NCI-H526 treated with DMSO at 0.1 percent for 48 hours (cell line): ENCODE measurements at places on chromosomes 3 and 15.

- DNase-seq: no peak
Measured at GRCh38 chr3:152416808-152417580, 148.3 kb downstream of the MBNL1 start.

DNA sequence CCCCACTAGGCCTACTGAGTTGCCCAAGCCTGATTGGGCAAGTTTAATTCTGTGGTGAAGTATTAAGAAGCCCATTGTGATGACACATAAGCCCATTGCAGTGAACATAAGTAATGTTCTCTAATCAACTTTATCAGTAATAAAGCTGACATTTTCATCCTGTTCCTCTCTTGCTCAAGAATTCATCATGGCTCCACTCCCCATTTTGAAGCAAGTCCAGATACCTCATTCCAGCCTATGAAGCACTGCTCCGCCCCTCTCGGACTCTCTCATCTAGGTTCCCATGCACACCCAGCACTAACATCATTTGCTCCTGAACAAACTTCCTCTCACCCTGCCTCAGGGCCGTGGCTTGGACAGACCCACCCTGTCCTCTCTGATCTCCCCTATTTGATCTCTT, 10.5 kb downstream of the SHF start:
- DNase-seq: no peak

DNA sequence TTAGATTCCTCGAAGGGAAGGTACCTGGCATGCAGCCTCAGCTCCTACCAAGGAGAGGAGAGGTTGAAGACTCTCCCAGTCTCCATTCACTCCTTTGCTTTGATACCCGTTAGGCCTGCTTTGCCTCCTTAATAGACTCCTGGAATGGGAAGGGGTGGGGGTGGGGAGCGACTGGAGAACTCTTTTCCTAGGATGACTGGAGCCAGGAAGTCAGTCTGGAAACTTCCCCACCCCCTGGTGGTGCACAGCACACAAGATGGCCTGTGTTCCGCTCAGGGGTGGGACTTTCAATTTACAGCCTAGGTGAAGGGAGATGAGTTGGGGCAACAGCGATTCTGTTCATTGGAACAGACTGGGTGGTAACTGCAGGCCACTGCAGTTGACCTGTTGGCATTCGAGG, 21.4 kb upstream of the CELF6 start:
- DNase-seq: no peak

- DNase-seq: no peak
Measured at GRCh38 chr3:47705391-47705790, 76.3 kb downstream of the SMARCC1 start.

- DNase-seq: no peak
Measured at GRCh38 chr3:195115600-195116406, 155.2 kb downstream of the XXYLT1 start.

GRCh38 chr3:168087539-168087938, 8.2 kb downstream of the GOLIM4 start:
- DNase-seq: no peak

DNA sequence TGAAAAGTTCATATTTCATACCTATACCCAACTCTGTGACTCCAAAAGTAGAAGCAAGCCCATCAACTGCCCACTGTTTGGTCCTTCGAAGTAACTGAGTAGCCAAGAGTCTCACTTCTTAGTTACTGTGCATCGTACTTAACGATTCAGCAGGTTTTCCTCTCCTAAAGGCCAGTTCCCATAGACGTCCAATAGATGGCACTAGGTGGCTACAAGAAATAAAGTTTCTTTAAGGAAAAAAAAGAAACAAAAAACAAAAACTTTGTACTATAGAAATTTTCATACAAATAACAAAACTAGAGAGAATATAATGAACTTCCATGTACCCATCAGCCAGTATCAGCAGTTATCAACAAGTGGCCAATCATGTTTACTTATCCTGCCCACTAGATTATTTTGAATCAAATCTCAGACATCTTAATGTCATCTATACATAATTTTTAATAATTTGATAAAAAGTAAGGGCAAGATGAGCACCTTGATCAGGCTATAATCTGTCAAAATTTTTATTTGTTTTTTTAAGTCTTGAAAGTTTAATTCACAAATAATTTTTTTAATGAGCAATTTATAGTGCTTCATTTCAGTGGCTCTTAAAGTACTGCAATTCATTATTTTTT, 63.8 kb upstream of the ACP3 start:
- DNase-seq: peak; percentile 4

DNA sequence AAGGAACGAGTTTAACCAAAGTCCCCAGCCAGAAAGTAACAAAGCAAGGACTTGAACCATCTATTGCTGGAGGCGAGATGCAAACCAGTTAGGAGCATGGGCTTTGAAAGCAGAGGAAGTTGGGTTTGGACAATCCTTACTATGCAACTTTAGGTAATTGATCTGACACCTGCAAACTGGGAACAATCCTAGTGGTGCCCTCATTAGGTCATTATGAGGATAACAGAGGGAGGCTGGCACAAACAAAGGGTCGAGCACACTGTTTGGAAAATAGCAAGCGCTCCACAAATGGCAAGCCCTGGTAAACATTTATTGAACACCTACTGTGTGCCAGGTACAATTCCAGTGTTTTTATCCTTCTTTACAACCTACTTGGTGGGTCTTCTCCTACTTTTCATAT, 45.6 kb downstream of the WNT5A start:
- DNase-seq: no peak

DNA sequence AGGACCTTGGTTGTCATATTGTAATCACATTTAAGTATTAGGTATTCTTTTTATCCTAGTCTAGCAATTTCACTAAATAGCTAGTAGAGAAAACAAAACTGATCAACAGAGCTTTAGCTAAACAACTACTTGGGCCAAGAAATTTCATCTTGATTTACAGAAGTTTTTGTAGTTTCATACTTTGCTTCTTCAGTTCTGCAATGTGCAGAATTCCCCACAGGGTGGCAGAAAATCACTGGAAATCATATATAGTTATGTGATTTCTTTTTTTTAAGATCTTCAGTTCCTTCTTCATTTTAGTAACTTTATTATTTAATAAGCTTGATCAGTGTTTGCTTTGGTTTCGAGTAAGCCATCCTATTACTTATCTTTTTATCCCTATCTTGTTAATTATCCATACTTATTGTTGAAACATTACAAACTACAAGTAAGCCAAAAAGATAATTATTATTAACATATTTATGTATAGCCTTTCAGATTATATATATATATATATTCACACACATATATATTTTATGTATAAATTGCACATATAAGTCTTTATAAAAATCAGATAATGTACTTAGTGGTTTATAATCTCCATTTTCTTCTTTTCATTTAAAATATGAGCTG, 2.2 kb upstream of the BNIP2 start:
- peak; percentile 24 for DNase-seq

- no peak for DNase-seq
Measured at GRCh38 chr3:78706906-78707523, 1060.8 kb downstream of the ROBO1 start.

DNA sequence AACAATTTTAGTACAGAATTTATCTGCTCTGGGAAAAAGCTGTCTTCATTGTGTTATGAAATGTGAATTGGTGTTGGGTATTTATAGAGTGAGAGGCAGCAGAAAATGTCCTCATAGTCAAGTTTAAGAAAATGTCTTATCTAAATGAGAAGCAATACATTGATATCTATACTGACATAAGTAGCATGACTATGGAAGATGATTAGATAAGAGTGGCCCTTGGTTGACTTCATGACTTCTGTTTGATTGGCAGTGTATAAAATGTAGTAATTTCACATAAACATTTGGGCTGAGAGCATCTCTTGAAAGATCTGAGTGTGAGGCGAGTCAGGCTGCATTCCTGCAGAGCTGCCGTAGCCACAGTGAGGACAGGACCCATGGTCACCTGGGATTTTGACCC, 19.4 kb downstream of the MCTP2 start:
- no peak for DNase-seq

DNA sequence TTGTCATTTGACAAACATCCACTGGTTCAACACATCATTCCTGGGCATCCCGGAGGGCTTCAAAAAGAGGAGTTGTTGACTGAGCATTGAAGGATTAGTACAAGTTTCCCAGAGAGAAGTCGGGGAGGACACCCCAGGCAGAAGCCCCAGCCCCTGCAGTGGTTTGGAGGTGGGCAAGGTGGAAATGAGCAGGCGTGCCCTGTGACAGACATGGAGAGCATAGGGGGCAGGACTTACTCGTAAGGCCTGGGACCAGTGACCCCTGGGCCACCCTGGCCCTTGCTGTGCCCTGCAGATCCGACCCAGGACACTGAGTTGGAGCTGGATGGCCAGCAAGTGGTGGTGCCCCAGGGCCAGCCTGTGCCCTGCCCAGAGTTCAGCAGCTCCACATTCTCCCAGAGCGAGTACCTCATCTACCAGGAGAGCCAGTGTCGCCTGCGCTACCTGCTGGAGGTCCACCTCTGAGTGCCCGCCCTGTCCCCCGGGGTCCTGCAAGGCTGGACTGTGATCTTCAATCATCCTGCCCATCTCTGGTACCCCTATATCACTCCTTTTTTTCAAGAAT, 5.9 kb downstream of the PARP3 start:
- no peak for DNase-seq

GRCh38 chr15:51908316-51908715, 63.3 kb downstream of the LEO1 start:
- no peak for DNase-seq

- peak; percentile 48 for DNase-seq
Measured at GRCh38 chr15:56244811-56245576, 1.3 kb upstream of the RFX7 start.

- peak; percentile 89 for DNase-seq
Measured at GRCh38 chr3:183108001-183108449, 8.7 kb upstream of the MCCC1 start.

GRCh38 chr3:149481056-149481455, 6.6 kb downstream of the TM4SF4 start:
- DNase-seq: no peak

DNA sequence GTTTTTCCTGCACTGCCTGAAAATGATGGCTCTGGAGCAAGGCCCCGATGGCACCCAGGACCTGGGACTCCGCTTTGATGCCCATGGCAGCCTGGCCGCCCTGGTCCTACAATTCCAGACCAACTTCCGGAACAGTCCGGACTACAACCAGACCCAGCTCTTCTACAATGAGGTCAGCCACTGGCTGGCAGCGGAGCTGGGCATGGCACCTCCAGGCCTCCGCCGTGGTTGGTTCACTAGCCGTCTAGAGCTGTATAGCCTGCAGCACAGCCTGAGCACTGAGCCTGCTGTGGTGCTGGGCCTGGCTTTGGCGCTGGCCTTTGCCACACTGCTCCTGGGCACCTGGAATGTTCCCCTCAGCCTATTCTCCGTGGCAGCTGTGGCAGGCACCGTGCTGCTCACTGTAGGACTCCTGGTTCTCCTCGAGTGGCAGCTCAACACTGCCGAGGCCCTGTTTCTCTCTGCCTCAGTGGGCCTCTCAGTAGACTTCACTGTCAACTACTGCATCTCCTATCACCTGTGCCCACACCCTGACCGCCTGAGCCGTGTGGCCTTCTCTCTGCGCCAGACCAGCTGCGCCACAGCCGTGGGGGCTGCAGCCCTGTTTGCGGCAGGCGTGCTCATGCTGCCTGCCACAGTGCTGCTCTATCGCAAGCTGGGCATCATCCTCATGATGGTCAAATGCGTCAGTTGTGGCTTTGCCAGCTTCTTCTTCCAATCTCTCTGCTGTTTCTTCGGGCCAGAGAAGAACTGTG, 10.9 kb downstream of the DISP2 start:
- DNase-seq: no peak

DNA sequence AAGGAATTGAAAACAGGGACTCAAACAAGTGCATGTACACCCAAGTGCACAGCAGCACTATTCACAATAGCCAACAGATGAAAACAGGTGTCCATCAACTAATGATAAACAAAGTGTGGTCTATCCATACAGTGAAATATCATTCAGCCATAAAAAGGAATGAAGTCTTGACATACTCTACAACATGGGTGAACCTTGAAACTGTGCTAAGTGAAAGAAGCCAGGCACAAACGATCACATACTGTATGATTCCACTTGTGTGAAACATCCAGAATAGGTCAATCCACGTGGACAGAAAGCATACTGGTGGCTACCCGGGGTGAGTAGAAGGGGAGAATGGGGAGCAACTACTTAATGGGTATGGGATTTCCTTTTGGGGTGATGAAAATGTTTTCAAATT, 29.6 kb upstream of the PLXND1 start:
- no peak for DNase-seq

GRCh38 chr3:23501201-23501802, 298.2 kb downstream of the UBE2E2 start:
- DNase-seq: no peak

DNA sequence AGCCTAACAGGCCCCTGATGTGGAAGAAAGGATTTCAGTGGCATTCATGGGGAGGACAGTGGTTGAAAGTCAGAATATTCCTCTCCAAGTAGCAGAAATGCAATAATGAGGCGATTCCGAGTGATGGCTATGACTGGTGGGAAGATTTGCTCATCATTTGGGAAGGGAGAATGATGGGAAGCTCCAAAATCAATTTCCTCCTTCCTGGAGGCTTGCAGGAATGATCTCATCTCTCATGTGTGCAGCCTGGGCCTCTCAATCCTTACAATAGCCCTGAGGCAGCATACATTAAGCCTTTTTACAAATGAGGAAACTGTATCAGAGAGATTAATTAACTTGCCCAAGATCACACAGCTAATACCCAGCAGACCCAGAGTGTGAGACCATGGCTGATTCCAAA, 58.7 kb downstream of the BOC start:
- no peak for DNase-seq

- DNase-seq: no peak
Measured at GRCh38 chr3:42836150-42837123, 27.2 kb downstream of the ACKR2 start.
